ENCODE measurements at places on chromosomes 5 and 9.

- DNase-seq = no peak
These were observed 178.0 kb downstream of the CEMIP2 start for GRCh38 chr9:71590362-71590761.

GRCh38 chr5:127840198-127840524 lies 137.0 kb downstream of the CCDC192 start:
- no peak for DNase-seq

GRCh38 chr5:145118611-145119010 lies 716.5 kb downstream of the PRELID2 start:
- DNase-seq = no peak

- no peak for DNase-seq
These were observed 312.8 kb downstream of the SEMA5A start for GRCh38 chr5:9233035-9233434.

DNA sequence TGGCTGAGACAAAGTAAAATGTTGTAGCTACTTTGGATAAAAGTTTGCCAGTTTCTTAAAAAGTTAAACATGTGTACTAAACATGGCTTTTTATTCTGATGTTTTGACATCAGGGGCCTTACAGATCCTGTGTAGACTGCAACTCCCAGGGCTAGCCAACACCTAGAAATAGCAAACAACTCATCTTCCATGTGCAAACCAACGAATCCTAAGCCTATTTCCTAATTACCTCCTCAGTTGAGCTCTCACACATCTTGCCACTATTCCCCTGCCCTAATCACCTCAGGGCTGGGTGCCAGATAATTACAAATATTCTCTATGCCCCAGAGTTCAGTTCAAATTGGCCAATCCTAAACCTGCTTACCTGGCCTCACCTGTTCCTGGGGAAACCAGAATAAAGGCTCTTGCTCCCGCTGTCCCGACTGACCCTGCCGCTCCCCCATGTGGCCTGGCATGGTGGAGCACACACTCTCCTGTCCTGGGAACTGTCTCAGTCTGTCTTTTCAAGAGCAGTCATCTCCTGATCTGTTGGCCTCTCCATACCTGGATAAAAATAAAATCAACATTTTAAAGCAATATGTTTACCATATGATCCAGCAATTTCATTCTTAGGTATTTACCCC lies 37.1 kb upstream of the FAM169A start:
- peak; percentile 2 for DNase-seq

GRCh38 chr9:128431207-128431606 lies 10.6 kb downstream of the CERCAM start:
- no peak for DNase-seq

- DNase-seq = no peak
These were observed at the start of gene SPATA31E1 for GRCh38 chr9:87882627-87883026. TSS of gene SPATA31E1 (plus strand) at chr9:87882877. CDS start at chr9:87882892, 15 bp downstream.
